ENCODE measurements at places on chromosomes 16 and 17.

GRCh38 chr16:19127674-19128131 lies 13.9 kb downstream of the ITPRIPL2 start:
- DNase-seq: no peak

GRCh38 chr16:69847643-69848042 lies 85.5 kb downstream of the WWP2 start:
- DNase-seq: no peak

DNA sequence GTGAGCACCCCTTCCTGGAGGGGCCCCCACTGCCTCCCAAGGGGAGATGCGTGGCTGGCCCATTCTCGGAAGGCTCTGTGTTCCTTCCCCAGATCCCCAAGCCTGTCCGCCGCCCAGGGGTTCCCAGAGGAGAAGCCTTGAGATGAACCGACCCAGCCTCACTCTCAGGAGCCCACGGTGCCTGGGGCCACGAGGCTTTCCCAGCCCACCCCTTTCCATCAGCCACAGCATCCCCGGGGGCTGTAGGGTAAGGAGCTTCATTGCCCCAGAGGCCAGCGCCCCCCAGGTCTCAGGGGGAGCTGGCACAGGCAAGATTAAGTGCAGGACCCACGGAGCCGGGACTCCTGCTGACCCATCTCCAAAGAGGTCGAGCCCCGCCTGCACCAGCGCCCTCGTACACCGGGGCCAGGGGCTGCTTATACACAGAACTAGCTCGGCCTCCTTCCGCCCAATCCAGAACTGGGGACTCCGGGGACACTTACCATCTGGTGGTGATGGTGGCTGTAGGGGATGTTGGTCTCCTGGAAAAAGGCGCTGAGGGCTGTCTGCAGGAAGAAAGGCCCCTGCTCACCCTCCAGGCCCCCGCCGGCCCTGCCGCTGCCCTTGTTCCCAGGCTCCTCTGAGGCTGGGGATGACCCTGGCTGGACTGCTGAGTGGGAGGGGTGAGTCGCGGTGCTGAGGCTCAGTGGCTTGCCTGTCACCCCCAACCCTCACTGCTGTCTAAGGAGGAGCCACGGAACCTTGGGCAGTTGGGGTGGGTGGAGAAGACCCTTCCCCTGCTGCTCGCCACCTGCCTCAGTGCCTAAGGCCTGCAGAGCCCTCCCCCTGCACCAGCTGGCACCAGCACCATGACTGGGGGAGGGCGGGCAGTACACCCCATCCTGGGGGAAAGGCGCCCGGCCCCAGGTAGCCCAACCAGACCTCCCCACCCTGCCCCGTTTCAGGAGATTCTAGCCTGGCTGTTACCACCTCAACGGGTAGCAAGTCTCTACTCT lies 4.4 kb downstream of the UBALD1 start:
- no peak for DNase-seq

- DNase-seq: peak; percentile 1
Observed at GRCh38 chr17:16215965-16216316, 607 bp upstream of the NCOR1 start.
